NCI-H446 treated with DMSO at 0.1 percent for 48 hours (cell line): ENCODE measurements at places on chromosomes 7 and 10.

GRCh38 chr7:144513334-144513733, 109.8 kb upstream of the NOBOX start:
- no peak for DNase-seq

DNA sequence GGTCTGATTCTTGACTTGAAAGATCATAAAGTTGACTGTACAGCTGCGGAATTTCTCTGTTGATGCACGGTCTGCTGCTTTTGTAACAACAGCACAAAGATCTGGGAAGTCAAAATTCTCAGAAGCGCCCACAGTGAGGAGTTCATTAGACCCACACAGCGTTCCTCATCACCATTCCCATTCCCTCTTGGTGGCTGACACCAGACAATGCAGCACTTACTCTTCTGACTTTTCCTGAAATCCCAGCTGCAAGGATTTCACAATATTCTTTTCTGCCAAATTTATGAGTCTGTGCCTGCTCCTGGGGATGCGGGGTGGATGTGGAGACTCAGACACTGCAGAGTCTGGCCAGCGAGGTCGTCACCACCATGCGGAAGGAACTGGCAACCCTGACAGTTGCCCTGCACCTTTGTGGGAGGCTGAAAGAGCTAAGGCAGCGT, 233.9 kb downstream of the FANK1 start:
- DNase-seq: no peak

DNA sequence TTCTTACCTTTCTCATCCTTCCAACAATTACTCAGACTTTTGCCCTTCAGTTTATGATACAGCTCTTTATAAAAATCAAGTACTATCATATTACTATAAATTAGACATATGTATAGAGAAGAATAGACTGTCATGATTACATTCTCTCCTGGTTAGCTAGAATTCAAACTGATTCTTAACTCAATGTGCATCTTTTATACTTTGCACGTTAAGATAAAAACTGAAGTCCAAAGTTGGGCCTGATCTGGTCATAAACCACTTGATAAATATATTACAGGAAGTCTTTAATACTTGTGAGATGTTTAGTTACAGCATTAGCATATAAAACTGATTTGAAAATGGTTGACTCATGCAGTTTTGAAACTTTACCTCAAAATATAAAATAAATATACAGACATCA, 2.6 kb downstream of the AGR3 start:
- DNase-seq: no peak

- no peak for DNase-seq
These were observed 115.0 kb upstream of the CCDC6 start for GRCh38 chr10:60021361-60021760.

DNA sequence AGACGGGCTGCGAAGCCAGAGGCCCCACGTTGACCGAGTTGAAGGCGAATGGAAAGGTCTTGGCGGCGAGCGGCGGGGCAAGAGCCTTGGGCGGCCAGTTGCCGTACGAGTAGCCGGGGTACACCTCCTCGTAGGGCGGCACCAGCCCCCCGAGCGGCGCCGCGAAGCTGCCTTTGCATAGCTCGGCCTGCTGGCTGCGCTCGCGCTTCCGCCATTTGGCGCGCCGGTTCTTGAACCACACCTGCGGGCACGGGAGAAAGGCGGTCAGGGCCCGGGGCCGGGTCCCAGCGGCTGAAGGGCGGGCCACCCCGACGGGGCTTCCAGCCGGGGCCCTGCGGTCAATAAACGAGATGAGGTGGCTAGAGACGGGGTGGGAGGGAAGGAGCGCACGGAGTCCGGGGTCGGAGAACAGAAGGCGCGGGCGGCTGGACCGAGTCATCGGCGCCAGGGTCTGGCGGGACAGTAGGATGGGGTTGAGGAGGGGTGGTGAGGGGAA, 4.8 kb downstream of the ELOVL3 start:
- no peak for DNase-seq

DNA sequence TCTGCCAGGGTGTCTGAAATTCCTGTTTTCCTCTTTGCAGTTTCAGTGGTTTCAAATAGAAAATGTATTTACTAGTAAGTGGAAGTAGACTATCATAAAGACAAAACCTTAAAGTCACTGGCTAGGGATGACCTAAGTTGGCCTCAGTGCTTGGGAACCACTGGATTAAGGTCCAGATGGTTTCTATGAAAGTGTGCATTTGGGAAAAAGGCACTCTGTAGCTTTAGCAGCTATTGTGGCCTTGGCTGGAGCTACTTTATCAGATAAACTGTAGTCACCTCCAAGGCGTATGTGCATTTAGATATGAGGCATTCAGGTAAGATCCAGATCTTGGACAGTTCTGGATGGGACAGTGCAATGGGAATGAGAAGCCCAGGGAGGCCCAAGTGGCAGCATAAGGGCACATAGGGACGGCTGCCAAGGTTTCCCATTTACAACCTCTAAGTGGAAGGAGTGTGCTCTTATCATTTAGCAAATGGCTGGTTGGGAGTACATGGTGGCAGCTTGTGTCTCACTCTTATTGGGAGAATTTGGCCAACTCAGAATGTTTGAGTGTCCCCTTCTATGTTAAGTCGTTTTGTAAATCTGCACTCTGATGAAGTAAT, 185.6 kb downstream of the LRMDA start:
- DNase-seq: no peak

GRCh38 chr7:9307131-9307530, 873.7 kb downstream of the NXPH1 start:
- no peak for DNase-seq

DNA sequence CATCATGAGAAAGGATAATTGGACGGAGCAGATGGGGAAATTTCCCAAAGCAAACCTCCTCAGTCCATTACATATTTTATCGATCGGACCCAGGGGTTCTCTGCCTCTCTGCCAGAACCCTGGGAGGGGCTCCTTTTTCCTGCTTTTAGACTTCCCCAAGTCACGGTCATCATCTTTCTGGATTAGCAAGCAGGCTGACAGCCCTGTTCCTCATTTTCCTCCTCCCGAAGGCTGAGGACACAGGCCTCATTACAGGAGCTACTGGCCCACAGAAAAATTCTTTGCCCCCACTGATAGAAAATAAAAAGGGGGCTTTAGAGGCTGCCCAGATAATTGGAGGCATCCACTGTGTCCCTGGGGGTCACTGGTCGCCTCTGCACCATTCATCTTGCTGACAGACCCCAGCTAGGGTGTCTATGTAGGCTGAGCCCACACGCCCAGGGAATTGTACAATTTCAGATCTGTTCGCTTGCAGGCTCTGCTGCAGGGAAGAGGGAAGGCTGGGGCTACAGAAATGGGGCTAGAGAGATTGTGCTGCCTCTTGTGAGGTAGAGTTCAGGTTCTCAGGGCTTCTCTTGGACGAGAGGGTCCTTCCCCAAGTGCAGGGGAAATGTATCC, 125.7 kb upstream of the SDK1 start:
- no peak for DNase-seq

GRCh38 chr7:2529161-2530070, 9.8 kb downstream of the LFNG start:
- no peak for DNase-seq

GRCh38 chr7:156947120-156947843, 2.2 kb upstream of the NOM1 start:
- DNase-seq: no peak

- DNase-seq: no peak
These were observed 196.6 kb downstream of the ARL4A start for GRCh38 chr7:12884033-12884432.
